Glomerular endothelial cell (primary cell): ENCODE measurements at places on chromosomes 2 and 18.

GRCh38 chr18:24168496-24168895 is 29.6 kb downstream of the CABYR start:
- DNase-seq: no peak

DNA sequence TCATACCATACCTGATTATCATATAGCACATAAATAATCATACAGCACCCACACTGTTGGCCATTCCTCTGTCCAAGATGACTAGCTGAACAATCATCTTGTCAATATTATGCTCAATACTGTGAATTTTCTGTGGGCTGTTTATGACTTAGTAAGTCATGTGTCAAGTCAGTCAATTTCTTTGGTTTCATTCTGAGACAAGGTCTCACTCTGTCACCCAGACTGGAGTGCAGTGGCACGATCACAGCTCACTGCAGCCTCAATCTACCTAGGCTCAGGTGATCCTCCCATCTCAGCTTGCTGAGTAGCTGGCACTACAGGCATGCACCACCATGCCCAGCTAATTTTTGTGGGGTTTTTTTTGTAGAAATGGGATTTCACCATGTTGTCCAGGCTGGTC is 5.7 kb downstream of the MCM6 start:
- no peak for DNase-seq

- DNase-seq: no peak
Observed at GRCh38 chr2:184920451-184920965, 322.2 kb downstream of the ZNF804A start.

- DNase-seq: no peak
Observed at GRCh38 chr2:101847661-101848339, 144.0 kb upstream of the IL1R2 start.

DNA sequence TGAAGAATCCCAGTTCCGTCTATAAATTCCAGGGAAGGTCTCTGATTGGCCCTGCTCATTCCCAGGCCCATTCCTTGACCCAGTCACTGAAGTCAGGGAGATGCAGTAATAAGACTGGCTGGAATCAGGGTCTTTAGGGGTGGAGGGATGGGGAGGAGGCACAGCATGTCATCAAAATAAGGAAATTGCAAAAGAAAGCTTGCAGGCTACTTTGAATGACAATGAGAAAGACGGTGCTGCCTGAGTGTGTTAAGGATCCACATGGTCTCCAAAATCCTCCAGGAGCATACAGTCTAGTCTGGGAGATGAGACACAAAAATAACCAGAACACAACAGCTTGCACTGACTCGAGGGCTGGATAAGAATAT is 2.0 kb upstream of the DES start:
- no peak for DNase-seq

DNA sequence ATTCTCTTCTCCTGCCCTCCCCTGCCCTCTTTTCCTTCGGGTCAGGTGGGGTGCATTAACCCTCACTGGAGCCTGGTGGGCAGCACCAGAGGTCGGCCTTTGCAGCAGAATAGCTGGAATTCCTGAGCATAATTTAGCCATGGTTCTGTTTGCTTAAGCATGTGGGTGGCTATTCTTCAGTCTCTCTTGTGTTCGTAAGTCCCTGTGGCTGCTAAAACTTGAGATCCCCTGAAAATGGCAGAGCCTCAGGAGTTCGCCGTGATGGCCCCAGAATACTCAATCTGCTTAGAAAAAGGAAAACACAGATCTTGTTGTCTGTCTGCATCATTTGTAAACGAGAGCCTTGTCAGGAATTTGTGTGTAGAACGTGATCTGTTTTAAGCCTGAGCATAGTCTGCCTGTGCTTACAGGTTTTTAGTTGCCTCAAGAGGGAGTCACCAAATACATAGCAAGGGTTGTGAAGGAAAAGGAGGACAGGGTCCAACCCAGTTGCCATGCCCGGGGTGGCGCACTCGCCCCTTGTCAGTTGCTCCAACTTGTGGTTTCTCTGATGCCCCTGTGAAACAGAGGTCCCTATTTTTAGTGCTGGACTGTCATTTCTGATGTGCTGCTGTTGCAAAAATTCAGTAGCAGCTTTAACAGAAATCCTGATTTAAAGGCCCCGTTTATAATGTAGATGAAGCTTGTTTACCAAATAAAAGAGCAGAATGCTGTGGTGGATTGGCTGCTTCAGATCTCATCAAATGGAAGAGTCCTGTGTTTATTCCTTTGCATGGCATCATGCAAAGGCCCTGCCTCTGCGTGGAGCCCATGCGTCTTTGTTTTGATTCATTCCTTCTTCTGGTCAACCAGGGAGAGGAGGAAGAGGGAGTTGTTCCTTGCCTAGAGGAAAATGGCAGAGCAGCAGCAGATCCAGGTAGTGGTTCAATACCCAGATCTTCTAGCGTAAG is 74.8 kb downstream of the WDSUB1 start:
- DNase-seq: no peak
